ENCODE measurements at places on chromosomes 12 and 14.

- no peak for DNase-seq
These were observed 3.7 kb upstream of the SIX1 start for GRCh38 chr14:60652674-60653651.

DNA sequence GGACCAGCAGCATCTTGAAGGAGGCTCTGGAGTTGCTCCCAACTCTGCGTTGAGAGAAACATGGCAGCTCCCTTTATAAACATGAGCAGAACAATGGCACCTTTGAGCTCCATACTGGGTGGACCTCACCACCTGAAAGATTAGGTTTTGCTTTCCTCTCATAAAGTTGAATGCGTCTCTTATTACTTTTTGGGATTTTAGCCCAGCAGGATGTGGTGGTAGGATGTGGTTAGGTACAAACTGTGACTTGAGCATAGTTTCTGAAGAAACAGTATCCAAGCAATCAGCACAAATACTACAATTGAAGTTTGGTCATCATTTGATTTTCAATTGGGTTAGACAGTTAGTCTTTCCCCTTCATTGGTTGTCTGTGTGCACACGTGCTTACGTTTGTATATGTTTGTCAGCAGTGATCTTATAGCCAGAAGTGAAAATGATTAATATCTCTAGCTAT, at the start of gene PRR4:
PRR4 (minus strand) TSS at position 51 of the 454 bp plus-strand sequence; CDS start at position 13, 38 bp downstream.
- DNase-seq: no peak

- DNase-seq: no peak
These were observed 1.0 kb upstream of the TESC start for GRCh38 chr12:117100251-117100650.

- no peak for DNase-seq
These were observed 688 bp upstream of the RASSF3 start for GRCh38 chr12:64609536-64610078.

DNA sequence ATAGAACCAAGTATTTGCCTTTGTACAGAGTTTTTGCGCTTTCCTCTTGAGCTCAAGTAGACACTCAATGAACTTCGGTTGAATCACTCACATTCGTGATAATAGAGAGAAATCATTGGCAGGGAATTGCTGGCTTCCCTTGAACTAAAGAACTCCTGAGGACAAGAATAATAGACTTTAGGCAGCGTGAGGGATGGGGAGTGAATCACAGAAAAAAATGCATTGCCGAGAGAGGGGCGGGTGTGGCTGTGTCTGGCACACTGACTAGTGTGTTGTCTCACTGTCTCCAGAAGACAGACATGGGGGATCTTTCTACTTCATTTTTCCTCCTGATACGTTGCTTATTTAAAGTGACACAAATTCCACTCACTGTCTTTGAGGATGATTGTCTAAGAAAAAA, 805.2 kb downstream of the BCL11B start:
- DNase-seq: no peak

DNA sequence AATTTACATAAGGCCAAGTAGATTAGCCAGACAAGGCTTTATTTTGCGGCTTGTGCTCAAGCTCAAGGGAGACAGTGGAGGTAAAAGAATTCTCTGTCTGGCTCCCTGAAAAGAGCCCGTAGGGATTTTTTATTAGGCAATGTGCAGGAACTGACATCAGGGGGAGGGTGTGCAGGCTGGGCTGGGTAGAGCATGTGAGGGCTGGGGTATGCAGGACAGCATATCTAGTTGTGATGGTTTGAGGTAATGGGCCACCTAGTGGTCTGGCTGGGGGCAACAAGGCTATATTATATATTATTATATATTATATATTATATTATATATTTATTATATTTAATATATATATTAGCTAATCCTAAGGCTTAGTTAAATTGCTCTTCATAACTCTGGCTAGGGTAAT, 102.1 kb downstream of the TMEM117 start:
- no peak for DNase-seq

GRCh38 chr14:94747739-94748138, 22.2 kb downstream of the GSC start:
- DNase-seq: no peak

DNA sequence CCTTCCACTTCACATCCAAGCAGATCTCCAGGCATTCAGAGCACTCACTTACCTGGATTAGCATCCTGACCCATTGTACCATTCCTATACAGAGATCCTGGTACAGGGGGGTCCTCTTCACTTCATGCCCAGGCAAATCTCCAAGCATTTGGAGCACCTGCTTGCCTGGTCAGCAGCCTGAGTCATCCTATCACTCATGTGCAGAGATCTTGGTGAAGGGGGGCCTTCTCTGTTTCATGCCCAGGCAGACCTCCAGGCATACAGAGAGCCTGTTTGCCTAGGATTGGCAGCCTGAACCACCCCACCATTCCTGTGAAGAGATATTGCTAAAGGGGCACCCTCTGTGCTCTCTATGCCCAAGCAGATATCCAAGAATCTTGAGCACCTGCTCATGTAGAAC, 111.1 kb upstream of the CCDC175 start:
- no peak for DNase-seq

- no peak for DNase-seq
These were observed 76.2 kb downstream of the APAF1 start for GRCh38 chr12:98721204-98721702.

- DNase-seq: no peak
These were observed 330.5 kb downstream of the BCL11B start for GRCh38 chr14:98941481-98941880.

DNA sequence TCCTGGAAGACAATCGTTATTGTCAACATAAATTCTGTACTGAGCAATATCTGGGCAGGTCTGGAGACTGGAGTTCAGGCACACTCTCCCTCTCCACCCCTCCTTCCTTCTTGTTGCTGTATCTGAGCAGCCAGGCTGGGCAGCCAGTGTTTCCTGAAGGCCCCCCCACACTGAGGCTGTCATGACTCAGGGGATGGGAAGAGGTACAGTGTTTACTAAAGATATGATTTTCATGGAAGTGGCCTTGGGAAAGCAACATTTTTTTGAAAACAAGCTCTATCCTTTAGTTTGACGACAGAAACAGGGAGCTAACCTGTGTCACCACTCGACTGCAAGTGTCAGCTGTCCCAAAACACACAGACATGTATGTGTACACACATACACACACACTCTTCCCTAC, 1485.4 kb upstream of the TMEM132C start:
- no peak for DNase-seq

DNA sequence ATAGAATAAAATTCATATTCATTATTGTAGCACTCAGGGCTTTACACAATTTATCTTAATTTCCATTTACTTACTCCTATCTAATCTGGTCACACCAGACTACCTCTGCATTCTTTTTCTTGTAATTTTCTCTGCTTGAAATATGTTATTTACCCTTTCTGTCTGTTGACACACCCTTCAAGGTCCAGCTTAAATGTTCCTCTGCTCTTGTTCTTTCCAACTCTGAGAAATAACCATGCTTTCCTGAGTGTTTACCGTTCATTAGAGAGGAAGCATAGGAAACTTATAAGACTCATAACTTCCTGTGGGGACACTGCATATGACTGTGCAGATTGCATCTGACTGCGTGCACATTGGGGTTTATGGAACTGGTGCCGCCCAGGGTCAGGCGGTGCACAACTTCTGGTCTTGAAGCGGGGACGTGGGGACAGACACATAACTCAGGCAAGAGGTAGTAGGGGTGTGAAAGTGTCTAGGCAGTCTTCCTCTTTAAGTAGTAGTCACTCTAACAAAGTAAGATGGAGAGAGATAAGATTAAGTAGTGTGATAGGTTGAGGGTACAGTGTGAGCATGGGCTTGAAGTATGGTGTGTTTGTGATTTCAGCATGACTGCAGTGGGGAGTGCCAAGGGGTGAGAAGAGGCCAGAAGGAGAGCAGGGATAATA, 42.6 kb upstream of the FOXJ2 start:
- peak; percentile 16 for DNase-seq

- no peak for DNase-seq
These were observed 12.1 kb downstream of the CRADD start for GRCh38 chr12:93689076-93689834.

GRCh38 chr14:22646570-22647254, 2.6 kb upstream of the OR6J1 start:
- no peak for DNase-seq

DNA sequence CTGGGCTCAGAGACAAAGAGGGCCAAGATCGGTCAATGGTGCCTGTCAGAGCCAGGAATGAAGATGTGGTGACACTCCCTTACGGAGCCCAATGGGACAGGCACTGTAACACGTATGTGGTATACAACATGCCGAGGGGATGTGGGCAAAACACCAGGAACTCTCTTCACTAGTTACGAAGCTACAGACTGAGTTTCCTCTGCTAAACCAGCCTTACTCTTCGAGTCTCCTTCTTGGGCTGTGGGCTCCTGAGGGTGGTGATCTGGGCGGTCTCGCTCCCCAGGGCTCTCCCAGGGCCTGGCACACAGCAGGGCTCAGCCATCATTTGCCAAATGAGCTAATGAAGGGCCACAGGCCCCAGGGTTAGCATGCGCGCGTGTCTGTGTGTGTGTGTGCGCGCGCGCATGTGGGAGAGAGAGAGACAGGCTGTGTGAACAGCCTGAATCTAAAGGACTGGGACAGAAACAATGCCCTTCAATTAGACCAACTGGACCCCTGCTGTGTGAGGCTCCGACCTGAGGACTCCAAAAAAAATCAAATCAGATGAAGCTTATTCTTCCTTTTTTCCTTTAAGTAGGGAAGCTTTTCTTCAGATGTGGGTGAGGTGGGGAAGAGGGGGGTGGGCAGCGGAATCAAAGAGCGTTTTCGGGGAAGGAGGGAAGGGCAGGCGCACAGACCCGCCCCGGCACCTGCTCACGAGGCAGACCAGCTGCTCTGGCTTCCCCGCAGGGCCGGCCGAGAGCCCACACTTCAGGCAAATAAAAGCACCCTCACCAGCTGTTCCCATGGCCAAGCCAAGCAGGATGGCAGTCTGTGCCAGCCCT, 42.5 kb downstream of the CCDC88C start:
- DNase-seq: no peak

GRCh38 chr12:10243818-10244520, 31.3 kb downstream of the GABARAPL1 start:
- peak; percentile 36 for DNase-seq

DNA sequence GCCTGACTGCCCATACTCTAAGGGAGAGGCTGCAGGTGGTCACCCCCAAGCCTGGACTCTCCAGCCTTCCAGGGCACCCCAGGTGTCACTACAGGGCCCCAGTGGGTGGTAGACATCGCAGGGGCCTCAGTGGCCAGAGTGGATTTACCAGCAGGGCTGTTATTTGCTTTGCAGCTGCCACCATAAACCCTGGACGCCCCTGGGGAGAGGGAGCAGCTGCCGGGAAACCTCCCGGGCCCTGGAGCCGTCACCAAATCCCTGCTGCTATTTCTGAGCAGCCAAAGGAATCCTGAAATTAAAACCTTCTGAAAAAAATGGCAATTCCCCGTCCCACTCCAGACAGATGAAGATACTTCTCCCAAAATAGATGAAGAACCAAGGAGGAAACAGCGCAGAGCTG, 13.9 kb downstream of the TMEM119 start:
- DNase-seq: no peak

DNA sequence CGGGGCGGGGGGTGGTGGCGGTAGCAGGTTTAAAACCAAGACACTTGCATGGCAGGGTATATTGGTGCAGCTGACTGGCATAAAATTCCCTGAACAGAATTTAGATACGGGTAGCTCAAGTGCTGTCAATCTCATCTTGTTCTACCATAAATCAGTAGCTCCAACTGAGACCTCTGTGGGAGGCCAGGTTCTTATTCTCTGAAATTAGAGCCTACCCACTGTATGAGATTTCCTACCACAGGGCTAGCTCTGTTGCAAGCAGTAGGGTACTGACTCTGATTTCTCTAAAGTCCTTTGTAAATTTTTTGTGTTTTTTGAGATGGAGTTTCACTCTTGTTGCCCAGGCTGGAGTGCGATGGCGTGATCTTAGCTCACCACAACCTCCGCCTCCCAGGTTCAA, 3.3 kb upstream of the RPLP0 start:
- no peak for DNase-seq

DNA sequence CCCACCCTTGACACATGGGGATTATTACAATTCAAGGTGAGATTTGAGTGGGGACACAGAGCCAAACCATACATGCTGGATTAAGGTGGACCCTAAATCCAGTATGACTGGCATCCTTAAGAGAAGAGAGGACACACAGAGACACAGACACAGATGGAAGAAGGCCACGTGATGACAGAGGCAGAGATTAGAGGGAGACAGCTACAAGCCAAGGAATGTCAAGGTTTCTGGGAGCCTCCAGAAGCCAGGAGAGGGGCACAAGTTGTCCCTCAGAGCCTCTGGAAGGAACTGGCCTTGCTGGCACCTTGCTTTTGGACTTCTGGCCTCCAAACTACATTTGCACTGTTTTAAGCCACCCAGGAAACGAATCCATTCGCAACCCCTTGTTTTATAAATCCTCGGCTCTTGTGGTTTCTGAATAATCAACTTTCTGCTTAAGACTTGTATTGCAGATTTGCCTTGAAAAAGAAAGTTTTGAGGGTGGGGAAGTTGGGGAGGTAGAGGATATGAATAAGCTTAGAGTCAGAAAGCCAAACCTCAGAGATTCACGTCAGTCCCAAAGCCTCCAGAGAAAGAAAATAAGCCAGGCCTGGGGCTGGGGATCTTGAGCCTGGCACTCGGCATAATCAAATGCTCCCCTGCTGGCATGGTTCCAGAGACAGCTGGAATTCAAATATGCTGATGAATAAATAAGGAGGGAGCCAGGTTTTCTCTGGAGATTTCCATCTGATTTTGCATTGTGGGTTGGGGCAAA, 224.2 kb upstream of the PWP1 start:
- no peak for DNase-seq

GRCh38 chr12:3073438-3074250, 3.5 kb upstream of the TSPAN9 start:
- DNase-seq: peak; percentile 56

DNA sequence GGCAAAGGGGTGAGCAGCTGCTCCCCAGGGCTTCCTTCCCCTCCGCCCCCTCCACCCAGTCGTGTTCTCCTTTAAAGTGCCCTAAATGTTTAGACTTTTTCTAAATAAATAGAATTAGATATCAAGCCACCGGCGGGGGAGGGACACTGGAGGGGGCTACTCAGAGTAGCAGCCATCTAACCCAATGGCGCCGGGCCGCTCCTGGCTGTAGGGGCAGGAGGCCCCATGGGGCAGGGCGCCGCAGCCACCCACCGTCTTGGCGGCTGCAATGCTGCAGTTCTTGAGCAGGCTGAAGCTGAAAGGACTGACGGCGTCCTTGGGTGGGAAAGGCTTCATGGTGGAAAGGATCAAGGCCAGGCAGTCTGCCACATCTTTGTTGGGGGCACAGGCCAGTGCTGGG, 13.1 kb downstream of the SLC39A5 start:
- DNase-seq: no peak

All from GM12864 (cell line).